ENCODE measurements at places on chromosomes 6 and 20. TPM values are rescaled to one million over a fixed set of nuclear protein-coding genes. Genes with fewer than 3 reads are reported as not detected.
A peak's percentile ranks its signal among the peaks of the same experiment; 100 is the strongest.

GRCh38 chr20:16846006-16846405 lies 97.8 kb downstream of the OTOR start:
- DNase-seq: peak; percentile 63

GRCh38 chr6:75848274-75848673 lies 99.2 kb downstream of the MYO6 start:
- no peak for DNase-seq

- DNase-seq: peak; percentile 74
Measured at GRCh38 chr20:10249048-10249770, 30.6 kb downstream of the SNAP25 start.

DNA sequence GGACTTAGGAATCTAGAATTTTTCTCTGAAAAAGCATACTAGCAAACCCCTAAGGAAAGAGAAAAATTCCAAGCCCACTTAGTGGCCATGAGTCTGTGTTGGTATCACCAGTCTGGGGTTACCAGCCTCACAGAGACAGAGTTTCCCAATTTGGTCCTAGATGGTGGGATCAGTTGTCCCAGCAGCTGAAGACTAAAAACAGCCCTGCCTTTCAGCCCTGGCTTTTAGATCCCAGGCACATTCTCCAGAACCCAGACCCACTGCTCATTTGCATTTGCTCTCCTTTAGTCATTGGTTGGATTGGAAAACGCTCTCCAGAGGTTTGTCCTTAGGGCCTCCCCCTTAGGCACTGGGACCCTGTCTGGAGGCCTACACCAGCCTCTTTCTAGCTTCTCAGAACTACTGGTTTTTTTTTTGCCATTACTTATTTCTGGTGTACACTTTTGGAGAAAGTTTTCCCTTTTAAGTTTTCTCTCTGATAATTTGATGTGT lies 39.1 kb upstream of the FOXO3 start:
- no peak for DNase-seq

GRCh38 chr6:109945091-109945490 lies 33.0 kb upstream of the GPR6 start:
- no peak for DNase-seq

- peak; percentile 100 for DNase-seq
Measured at GRCh38 chr20:43949741-43950618, 35.3 kb downstream of the TOX2 start.

The ENPP1 gene
- total RNA-seq: 30.0 TPM
